NCI-H2081 treated with DMSO at 0.1 percent for 48 hours (cell line): ENCODE measurements at places on chromosomes 1 and 21.

- DNase-seq = no peak
Observed at GRCh38 chr1:78143673-78144072, 97.9 kb downstream of the GIPC2 start.

DNA sequence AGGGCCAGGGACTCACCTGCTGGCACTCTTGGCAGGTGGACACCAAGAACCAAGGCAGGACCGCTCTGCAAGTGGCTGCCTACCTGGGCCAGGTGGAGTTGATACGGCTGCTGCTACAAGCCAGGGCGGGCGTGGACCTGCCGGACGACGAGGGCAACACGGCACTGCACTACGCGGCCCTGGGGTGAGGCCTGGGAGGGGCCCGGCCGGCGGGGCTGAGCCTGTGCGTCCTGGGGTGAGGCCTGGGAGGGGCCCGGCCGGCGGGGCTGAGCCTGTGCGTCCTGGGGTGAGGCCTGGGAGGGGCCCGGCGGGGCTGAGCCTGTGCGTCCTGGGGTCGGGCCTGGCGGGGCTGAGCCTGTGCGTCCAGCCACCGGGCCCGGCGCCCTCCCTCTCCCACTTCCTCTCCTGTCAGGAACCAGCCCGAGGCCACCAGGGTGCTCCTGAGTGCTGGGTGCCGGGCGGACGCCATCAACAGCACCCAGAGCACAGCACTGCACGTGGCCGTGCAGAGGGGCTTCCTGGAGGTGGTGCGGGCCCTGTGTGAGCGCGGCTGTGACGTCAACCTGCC is 4.6 kb upstream of the MMP23B start:
- DNase-seq = no peak

DNA sequence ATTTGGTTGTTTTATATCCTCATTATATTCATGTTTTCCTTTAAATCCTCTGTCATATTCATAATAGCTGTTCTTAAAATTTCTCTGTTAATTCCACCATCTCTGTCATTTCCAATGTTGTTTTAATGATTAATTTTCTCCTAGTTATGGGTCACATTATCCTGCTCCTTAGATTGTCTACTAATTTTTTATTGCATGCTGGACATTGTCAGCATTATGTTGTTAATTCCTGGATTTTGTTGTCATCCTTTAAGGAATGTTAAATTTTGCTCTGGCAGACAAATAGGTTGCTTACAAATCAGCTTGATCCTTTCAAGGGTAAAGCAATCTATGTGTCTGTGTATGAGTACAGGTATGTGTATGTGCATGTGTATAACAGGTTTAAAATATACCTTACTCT is 393.8 kb upstream of the POU3F1 start:
- DNase-seq = no peak

GRCh38 chr1:160376525-160377131 is 9.8 kb downstream of the NHLH1 start:
- DNase-seq = peak; percentile 43

DNA sequence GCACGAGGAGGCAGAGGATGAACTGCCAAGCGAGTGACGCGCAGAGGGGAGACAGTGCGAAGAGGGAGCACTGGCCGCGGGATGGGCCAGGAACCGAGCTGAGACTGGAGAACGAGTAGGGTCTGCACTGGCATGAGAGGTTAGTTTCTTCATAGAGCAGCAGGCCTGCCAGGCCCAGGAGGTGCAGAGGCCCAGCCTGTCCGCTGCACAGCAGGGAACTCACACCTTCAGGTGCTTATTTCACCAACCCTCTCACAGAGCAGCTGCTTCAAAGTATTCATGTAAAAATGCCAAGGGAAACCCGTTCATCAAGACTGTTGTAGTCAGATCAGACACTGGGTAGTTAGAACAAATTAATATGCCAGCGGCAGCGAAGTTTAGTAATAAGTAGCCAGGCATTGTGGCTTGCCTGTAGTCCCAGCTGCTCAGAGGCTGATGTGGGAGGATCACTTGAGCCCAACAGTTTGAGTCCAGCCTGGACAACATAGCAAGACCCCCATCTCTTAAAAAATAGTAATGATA is 144.5 kb downstream of the SLC45A1 start:
- no peak for DNase-seq

DNA sequence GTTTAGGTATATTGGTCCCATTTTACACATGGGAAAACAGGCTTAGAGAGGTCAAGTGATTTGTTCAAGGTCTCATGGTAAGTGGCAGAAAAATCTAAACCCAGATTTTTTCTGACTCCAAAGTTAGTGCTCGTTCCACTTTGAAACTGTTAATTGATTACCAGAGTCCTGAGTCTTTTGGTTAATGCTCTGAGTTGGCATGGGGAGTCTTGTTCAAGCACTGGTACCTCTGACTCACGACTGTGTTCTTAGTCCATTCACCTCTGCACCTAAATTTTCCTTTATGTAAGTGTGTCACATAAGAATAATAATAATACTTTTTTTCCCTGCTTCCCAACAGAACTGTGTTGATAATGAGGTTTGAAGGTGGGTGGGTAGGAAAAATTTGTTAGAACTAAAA is 59.3 kb downstream of the VANGL2 start:
- DNase-seq = no peak

DNA sequence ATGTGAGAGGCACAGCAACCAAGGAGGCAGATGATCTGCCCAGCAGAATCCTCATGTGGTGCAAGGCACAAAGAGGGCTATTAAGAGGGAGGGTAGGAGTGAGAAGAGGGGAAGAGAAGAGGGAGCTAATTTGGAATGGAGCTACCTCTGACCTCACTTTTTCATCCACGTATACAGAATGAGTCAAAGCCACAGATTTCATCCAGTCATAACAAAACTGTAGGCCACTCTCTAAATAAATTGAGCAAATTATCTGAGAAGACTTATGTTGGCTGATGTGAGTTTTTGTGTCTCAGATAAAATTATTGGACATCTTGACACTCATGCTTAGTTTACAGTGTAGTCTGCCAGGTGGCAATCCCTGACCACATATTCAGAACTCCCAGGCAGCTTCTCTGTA is 325.6 kb downstream of the TTLL7 start:
- no peak for DNase-seq

- DNase-seq = no peak
Observed at GRCh38 chr1:205351984-205352713, 4.6 kb downstream of the KLHDC8A start.

- DNase-seq = no peak
Observed at GRCh38 chr1:156081180-156081916, 917 bp downstream of the MEX3A start.

DNA sequence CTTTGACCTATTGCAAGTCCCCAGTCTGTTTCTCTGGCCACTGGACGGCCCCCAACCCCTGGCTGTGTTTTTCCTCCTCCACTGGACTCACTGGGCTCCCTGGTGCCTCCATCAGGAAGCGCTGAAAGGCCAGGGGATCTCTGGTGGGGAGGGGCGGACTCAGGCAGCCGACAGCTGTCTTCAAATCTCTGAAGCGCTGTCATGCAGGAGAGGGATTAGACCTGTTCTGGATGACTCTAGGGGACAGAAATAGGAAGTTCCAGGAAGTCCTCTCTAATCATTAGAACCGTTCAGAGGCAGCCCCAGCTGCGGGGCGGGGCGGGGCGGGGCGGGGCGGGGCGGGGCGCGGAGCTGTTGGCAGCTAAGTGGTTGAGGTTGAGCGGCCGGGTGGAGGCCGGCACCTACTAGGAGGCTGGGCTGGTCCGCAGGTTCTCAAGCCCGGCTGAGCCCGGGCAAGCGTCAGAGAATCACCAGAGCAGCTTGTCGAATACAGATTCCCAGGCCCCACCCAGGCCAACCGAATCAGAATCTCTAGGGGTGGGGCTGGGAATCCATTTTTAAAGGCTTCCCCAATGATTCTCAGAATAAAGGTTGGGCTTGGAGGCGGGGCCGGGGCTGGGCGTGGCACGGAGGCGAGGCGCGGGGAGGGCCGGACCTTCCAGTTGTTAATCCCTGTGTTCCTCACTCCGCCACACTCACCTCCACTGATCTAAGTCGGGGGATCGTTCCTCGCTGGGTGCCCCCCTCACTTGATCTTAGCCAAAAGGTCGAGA is 11.4 kb upstream of the PHLDA3 start:
- DNase-seq = peak; percentile 54

DNA sequence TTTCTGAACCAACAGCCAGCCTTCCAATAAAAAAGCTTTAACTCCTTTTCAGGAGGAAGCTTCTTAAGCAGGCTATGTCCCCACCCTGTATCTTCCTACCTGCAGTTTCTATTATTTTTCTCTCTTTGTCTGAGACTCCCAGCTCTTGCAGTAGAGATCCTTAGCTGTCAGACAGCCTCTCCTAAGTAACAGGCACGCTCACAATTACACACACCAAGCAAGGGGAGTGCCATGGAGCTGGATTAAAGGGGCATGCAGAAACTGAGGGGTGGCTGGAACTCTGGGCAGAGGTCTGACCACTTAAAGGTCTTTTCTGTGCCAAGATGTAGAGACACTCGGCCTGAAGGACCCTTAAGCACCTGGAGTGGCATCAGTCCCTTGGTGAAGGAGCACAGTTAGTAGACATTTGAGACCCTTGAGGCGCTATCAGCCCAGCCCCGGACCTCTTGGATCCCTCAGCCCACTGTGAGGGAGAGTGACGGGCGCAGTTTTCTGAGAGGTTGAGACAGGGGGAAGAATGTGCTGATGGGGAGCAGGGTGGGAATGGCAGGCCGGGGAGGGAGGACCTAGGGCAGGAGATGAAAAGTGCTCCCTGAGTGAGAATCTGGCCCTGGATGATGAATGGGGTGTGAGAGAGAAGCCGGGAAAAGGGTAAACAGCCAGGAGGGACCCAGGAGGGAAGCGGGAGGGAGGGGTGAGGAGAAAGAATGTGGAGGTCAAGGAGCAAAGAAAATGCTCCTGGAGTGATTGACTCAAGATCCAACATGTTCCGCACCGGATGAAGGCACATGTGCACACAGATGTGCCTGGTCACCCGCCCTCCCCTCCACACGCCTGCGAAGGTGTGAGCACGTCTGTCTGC is 13.3 kb downstream of the PLXNA2 start:
- DNase-seq = no peak

DNA sequence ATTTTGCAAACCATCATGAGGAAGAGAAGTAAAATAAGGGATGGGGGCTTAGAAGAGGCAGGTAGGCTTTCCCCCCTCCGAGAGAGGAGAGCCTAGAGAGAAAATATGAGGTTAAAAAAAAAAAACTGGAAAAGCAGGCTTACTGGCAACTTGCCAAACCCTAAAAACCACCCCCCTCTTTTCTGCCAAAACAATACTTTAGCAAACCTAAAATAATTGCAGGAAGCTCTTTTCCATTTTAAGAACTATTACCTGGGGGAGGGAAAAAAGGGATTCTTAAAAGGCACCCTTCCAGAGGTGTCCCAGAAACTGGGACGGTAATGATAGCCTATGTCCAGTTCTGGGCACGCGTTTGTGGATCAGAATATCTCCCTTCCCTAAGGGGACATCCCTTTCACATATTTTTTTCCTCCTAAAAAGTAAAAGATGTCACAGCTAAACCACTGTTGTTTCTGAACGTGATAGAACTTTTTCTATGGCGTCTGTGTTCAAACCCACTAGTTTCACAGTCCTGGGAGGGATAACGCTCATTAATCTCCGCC is 1.1 kb upstream of the NFIA start:
- DNase-seq = no peak
